Activated T-helper 1 cell treated with anti-CD3 and anti-CD28 coated beads, Interleukin-12 subunit alpha, Interleukin-12 subunit beta, Interleukin-2, Interleukin-4 antibody, amounts not matched to agents 30 ng/mL and 10 ng/mL and 1 ng/mL, durations not matched to agents 14 hours and 24 hours and 36 hours (primary cell): ENCODE measurements at places on chromosomes 1 and 21. TPM values are rescaled to one million over a fixed set of nuclear protein-coding genes. Genes with fewer than 3 reads are reported as not detected.

- peak; percentile 38 for DNase-seq
- peaks cover 47% of the 10 kb centered on the region for H3K4me1 ChIP-seq
- H3K4me3 ChIP-seq, result no peak overlapping the region
- no peaks in the 10 kb centered on the region for H3K27me3 ChIP-seq
- H3K27ac ChIP-seq, result peak overlapping the region; percentile 78
Observed at GRCh38 chr1:67261680-67262079, 46.0 kb upstream of the IL12RB2 start.

GRCh38 chr1:161274874-161275273 is 16.3 kb downstream of the PCP4L1 start:
- H3K4me3 ChIP-seq, result no peak overlapping the region
- no peaks in the 10 kb centered on the region for H3K4me1 ChIP-seq
- DNase-seq, result no peak

Gene OR2G6
- total RNA-seq, result not detected in 2 replicates

DNA sequence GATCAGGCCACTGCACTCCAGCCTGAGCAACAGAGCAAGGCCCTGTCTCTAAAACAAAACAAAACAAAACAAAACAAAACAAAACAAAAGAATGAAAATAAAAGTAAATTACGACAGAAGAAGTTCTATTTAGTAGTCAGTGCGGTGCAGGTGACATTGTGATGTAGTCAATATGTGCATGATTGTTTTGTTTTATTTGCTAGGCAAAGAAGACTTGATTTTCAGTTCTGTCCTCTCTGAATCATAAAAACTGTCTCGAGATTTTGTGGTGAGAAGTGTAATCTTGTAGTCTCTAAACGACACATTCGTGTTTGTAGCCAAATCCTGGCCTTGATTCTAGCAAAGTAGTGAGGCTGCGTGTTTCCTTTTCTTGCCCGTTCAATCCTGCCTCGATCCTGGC is 23.5 kb downstream of the PEX14 start:
- no peak for DNase-seq
- H3K4me1 ChIP-seq, result peaks cover 49% of the 10 kb centered on the region
- H3K36me3 ChIP-seq, result peaks cover 5% of the 10 kb centered on the region
- H3K4me3 ChIP-seq, result no peak overlapping the region
- peak overlapping the region; percentile 77 for H3K27ac ChIP-seq

DNA sequence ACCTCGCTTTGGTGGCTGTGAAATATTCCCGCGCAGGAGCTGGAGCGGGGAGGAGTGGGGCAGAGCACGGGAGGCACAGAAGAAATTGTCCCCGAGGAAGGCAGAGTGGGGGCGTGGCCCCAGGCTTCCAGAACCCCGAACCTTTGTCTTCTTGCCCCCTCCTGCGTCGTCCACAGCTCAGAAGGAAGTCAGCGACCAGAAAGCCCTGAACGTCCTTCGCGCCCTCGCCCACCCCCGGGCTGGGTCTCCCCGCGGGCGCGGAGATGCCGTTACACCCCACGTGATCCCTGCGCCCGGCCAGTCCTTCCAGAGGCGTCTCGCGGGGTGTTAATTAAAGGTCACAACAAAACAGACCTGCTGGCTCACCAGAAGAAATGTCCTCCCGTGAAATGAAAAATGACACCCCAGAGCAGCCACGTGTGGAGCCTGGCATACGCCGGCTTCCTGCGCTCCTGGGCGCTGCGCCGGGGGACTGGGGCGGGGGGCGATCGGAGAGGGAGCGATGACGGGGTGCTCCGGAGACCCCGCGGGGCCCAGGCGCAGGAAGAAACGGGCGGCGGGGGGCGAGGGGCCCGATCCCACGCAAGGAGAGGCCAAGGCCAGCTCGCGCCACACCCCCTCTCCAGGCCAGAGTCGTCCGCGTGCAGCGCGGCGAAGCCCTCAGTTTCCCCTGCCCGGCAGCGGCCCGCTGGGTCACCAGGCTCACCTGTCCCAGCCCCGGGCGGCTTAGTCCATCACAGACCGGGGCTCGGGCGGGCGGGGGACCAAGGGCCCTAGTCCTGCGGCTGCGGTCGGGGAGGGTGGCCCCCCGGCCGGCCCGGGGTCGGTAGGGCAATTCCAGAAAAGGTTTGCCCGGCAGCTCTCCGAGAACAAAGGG is 995 bp upstream of the KIF26B start:
- H3K4me3 ChIP-seq, result peak overlapping the region; percentile 75
- no peak overlapping the region for H3K27ac ChIP-seq
- no peak for DNase-seq
- H3K27me3 ChIP-seq, result peaks cover 64% of the 10 kb centered on the region
- H3K4me1 ChIP-seq, result peaks cover 13% of the 10 kb centered on the region

DNA sequence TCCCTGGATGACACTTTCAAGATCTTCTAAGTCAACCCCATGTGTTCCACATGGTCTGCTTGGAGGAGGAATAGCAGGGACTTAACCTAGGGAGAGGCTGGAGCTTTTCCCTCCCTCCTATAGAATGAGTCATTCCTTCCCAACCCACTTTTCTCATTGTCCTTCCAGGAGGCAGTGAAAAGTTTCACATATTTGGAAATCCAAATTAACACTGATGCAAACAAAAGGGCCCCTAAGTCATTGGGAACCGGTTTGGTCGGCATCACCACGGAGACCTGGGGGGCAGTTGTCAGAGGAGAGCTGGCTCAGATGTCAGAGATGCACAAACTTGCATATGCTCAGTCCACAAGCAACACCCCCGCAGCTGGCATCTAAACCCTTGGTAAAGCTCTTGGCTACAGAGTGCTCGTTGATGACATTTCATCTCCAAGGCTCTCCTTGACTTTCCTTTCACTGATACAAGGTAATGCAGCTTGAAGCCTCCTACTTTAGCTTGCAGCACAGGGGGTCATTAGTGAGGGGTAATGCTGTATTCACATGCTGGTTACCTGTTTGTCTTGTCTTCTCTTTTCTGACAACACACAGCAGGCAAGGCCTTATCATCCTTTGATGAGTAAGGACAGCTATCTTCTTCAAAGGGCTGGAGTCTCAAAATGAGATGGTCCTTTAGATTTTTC is 12.3 kb upstream of the LRRC8D start:
- H3K27me3 ChIP-seq, result peaks cover 4% of the 10 kb centered on the region
- no peaks in the 10 kb centered on the region for H3K36me3 ChIP-seq
- no peak overlapping the region for H3K27ac ChIP-seq
- no peak overlapping the region for H3K4me3 ChIP-seq
- no peak for DNase-seq

GRCh38 chr1:228903434-228904071 is 168.3 kb downstream of the RHOU start:
- no peaks in the 10 kb centered on the region for H3K36me3 ChIP-seq
- no peak overlapping the region for H3K27ac ChIP-seq
- no peak overlapping the region for H3K4me3 ChIP-seq
- peaks cover 23% of the 10 kb centered on the region for H3K27me3 ChIP-seq

GRCh38 chr1:17531682-17532487 is 7.6 kb upstream of the ARHGEF10L start:
- H3K4me3 ChIP-seq, result no peak overlapping the region
- DNase-seq, result no peak
- H3K36me3 ChIP-seq, result no peaks in the 10 kb centered on the region

- H3K27ac ChIP-seq, result no peak overlapping the region
- H3K4me1 ChIP-seq, result peaks cover 6% of the 10 kb centered on the region
- no peak for DNase-seq
- H3K36me3 ChIP-seq, result no peaks in the 10 kb centered on the region
- H3K27me3 ChIP-seq, result no peaks in the 10 kb centered on the region
- H3K4me3 ChIP-seq, result no peak overlapping the region
Observed at GRCh38 chr1:65691972-65692371, 100.7 kb upstream of the PDE4B start.

Gene OR14C36
- not detected in 2 replicates for total RNA-seq

GRCh38 chr1:153400244-153400643 is 9.4 kb upstream of the S100A8 start:
- no peaks in the 10 kb centered on the region for H3K36me3 ChIP-seq
- H3K4me1 ChIP-seq, result no peaks in the 10 kb centered on the region
- DNase-seq, result no peak

- H3K4me3 ChIP-seq, result no peak overlapping the region
- no peaks in the 10 kb centered on the region for H3K27me3 ChIP-seq
- H3K4me1 ChIP-seq, result no peaks in the 10 kb centered on the region
Observed at GRCh38 chr1:195898924-195899323, 709.3 kb downstream of the KCNT2 start.

GRCh38 chr1:177753655-177754054 is 216.2 kb downstream of the SEC16B start:
- no peaks in the 10 kb centered on the region for H3K36me3 ChIP-seq
- H3K27me3 ChIP-seq, result no peaks in the 10 kb centered on the region
- H3K27ac ChIP-seq, result no peak overlapping the region

DNA sequence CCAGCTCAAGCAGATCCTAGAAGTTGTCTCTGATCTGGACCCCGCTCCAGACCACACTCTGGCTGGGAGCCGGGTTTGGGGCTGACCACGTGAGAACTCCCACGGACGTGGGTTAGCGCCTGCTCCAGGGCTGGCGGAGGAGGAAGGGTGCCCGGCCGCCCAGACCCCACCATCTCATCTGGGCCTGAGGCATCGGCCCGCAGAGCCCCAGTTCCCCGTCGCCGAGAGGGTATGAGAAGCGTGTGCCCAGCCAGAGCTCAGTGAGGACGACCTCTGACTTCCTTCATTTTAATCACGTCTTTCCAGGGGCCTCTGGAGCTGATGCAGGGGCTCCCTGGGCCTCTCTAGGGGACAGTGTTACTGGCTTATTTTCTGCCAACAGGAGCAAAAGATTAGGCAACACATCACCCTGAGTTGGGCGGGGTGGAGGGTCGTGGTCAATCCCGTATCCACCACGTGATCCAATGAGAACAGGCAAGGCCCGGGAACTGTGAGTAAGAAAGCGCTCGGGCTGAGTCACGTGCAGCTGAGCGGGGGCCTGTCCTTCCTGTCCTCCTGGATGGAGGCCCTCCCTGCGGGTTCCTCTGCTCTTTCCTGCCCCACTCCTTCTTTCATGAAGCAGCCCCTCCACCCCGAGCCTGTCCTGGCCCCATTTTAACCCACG is 81.1 kb downstream of the SIK1 start:
- H3K27ac ChIP-seq, result no peak overlapping the region
- no peaks in the 10 kb centered on the region for H3K36me3 ChIP-seq
- DNase-seq, result no peak
- H3K4me1 ChIP-seq, result no peaks in the 10 kb centered on the region
- no peaks in the 10 kb centered on the region for H3K27me3 ChIP-seq

DNA sequence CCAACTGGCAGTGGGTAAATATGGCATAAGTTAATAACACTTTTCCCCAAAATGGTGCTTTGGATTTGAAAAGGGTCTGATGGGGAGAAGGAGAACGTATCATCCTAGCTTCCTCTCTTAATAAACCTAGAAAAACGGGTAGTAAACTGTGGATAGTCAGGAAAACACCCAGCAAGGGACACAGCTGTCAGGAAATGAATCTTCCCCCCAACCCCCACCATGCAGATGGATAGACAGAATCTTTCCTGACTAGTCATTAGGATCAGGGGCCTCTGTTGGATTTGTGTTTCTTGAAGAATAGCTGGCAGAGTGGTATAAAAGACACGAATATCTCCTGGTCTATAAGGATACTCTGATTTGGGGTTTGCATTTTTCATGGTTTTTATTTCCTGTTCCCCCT is 22.5 kb upstream of the LAX1 start:
- H3K4me3 ChIP-seq, result no peak overlapping the region
- H3K27ac ChIP-seq, result no peak overlapping the region
- DNase-seq, result no peak

Gene VWA5B1
- total RNA-seq, result 0.05 TPM in 1 of 2 replicates, not detected in the other

GRCh38 chr1:66282343-66282852 is 251.6 kb upstream of the SGIP1 start:
- DNase-seq, result peak; percentile 73
- H3K4me1 ChIP-seq, result peaks cover 90% of the 10 kb centered on the region
- no peaks in the 10 kb centered on the region for H3K27me3 ChIP-seq
- H3K27ac ChIP-seq, result peak overlapping the region; percentile 88
- H3K36me3 ChIP-seq, result peaks cover 2% of the 10 kb centered on the region
- peak overlapping the region; percentile 62 for H3K4me3 ChIP-seq

Gene SLC6A9
- total RNA-seq, result 7.0 and 7.4 TPM in 2 replicates

DNA sequence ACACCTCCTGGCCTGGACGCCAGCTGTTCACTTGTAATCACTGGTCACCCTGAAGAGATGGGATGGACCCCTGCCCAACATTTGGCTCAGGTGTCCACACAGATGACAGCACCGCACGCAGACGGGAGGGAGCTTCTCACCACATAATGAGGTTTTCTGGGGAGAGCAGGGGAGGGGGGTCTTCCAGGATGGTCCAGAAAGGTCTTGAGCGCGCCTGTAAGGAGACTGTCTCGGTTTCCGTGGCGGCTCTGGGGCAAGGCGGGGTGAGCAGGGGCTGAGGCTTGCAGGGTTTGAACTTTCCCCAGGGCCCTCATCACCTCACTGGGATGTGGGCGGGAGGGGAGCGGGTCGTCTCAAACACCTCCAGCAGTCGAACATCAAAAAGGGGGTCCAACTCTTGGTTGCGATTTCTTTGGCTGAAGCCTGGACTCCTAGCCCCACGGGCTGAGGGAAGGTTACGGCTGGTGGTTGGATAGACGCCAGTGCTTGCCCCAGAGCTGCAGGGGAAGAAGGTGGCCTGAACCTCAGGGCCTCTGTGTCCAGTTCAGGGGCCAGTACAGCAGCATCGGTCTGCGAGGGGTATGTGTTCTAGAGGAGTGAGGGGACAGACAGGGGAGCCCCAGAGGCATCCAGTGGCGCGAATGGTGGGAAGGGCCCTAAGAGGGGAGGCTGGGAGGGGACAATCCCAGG is 53.8 kb downstream of the PRKCZ start:
- DNase-seq, result no peak
- H3K4me1 ChIP-seq, result no peaks in the 10 kb centered on the region
- H3K36me3 ChIP-seq, result no peaks in the 10 kb centered on the region
- no peak overlapping the region for H3K4me3 ChIP-seq

Gene HSD3B1
- not detected in 2 replicates for total RNA-seq

DNA sequence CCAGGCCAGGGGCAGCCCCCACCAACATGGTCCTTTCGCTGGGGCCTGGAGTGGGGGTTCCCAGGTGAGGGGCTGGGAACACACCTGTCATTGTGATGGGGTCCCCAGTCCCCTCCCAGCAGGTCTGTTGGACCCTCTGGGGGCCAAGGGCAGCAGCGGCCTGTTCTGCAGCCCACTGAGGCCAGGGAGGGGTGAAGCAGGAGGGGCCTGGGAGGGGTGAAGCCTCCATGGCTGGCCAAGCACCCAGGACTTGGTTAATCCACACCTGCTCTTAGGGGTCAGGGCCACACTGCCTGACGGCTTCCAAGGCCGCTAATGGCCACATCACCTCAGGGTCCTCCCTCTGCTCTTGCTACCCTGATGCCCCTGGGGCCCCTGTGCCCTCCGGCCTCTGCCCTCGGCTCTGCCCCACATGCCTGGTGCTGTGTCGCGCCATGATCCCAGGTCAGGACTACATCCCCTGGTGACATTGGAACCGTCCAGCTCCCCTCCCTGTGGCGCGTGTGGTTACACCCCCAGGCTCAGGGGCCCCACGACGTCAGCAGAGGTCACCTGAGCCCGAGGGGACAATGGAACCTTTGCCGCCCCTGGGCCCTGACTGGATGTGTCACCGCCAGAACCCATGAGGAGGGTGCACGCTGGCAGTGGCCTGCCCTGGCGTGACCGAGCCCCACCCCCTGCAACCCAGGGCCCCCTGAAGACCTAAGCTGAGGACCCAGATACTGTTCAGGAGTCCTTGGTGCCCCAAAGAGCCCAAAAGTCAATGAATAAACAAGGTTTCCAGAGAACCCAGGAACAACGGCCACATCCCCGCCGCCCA is 7.0 kb downstream of the TNFRSF18 start:
- peaks cover 23% of the 10 kb centered on the region for H3K36me3 ChIP-seq
- DNase-seq, result no peak
- H3K27ac ChIP-seq, result peak overlapping the region; percentile 89
